Activated T-cell treated with anti-CD3 and anti-CD28 coated beads, Interleukin-2, amount 50 U/mL, for 48 hours (primary cell): ENCODE measurements at places on chromosomes 3 and 15.
A peak's percentile ranks its signal among the peaks of the same experiment; 100 is the strongest.

DNA sequence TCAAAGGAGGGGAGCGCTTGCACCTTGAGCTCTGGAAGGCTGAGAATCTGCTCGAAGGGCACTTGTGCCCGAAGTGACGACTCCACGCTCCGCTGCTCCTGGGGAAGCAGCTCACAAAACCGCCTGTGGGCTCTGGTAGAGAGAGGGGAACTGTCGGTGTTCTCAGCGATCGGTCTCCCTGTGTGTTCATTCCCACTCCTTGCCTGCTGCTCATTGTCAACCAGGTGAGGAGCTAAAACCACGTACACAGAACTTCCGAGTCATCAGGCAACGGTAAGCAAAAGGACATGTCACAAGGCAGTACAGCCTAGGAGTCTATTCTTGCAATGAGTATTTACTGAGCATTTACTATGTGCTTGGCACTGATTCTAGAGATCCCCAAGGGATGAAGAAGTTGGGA lies 1.5 kb downstream of the CIB1 start:
- DNase-seq, result peak; percentile 39

- DNase-seq, result no peak
Observed at GRCh38 chr3:108017587-108017986, 73.2 kb downstream of the CD47 start.

- no peak for DNase-seq
Observed at GRCh38 chr3:154819491-154819890, 260.6 kb upstream of the MME start.

DNA sequence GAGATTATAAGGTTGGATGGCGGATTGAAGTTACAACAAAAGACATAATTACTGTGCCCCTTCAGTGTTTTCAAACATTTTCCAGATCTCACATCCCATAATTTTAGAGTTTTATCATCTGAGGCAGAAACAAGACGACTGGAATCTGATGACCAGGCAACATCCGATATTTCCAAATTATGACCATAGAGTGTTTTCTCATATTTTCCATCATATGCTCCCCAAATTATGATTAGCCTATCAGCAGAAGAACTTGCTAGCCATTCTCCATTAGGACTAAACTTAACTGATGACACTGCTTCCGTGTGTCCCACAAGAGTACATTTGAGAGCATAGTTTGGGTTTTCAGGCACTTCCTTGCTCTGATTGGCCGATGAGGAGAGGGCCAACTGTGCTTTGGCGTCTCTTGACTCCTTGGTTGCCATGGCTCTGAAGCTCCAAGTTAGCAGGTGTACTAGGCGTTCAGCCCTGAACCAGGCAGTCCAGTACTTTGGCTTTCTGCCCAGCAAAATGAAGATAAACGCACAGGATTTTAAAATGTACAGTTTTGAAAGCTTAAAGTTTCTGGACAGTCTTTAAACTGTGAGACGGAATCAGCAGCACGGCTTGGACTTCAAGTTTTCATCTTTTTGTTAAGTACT lies 638 bp downstream of the WDR5B start:
- DNase-seq, result peak; percentile 60

- DNase-seq, result no peak
Observed at GRCh38 chr15:90957031-90957790, 2.5 kb downstream of the RCCD1 start.

GRCh38 chr15:80611543-80612080 lies 83.5 kb upstream of the ABHD17C start:
- no peak for DNase-seq

DNA sequence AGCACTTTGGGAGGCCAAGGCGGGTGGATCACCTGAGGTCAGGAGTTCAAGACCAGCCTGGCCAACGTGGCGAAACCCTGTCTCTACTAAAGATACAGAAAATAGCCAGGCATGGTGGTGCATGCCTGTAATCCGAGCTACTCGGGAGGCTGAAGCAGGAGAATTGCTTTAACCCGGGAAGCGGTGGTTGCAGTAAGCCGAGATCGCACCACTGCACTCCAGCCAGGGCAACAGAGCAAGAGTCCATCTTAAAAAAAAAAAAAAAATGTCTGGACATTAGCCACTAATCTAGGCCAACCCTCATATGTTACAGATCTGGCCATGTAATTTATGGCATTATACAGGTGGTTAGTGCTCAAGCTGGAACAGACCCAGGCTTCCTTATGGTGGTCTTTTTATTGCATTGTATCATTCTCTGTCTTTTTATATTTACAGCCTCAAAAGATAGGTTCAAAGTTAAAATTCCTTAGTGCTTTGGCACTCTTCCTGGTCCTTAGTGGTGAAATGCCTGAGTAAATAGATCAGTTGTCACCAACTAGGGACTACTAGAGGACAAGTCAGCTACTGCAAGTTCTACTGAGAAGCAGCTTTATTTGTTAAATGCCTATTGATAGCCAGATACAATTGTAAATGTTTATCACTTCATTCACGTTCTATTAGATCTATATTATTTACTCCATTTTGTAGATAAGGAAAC lies 16.0 kb downstream of the STARD9 start:
- no peak for DNase-seq

- no peak for DNase-seq
Observed at GRCh38 chr15:46946953-46947352, 770.4 kb upstream of the SEMA6D start.

DNA sequence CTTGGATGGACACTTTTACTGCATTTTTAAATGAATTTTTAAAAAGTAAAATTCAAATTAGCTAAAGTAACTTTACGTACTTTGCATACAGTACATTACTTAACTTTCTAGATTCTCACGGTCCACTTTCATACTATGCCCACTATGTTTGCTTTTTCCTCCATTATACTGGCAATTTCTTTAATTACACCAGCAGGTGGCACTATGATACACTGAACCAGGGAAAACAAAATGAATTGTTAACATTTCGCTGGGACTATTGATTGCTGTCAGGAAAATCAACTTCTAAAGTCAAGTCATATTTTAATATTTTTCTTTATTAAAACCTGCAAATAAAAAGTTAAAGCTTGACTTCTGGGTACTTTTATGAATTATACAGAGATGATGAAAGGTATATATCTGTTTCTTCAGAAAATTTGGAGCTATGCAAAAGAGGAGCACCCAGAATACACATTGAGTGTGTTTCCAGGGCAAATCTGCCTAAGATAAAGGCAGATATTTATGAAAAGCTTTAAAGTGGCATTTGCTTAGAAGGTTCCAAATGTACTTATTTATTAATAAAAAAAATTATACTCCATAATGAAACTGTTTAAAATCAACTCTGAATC lies 21.8 kb upstream of the POU1F1 start:
- DNase-seq, result no peak

DNA sequence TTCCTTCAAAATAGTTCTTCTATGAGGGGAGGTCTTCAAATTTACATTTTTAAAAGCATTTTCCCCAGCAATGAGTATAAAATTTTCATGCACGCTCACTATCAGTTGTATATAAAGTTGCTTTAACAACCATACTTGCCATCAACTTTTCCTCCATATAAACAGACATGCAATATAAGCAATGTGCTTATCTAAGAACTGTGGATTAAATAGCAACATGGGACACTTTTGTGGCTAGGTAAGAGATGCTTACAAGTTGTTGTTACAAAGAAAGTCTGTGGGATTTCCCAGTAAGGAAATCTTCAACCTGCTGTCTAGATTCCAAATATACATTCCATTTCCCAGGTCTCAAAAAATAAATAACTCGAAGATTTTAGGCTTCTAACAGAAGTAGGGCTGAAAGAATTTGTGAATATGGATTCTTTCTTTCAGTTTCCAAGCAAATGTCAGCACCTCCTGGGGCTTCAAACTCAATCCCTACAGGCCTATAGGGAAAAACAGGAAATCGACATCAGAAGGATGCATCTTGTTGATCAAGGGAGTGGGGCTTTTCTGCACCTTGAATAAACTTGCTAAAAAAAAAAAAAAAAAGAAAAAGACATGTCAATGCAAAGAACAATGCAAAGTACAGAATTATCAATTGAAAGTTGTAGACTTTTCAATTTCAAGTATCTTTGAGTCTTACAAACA lies 16.1 kb downstream of the TNIK start:
- DNase-seq, result no peak

GRCh38 chr15:48630245-48630644 lies 15.3 kb downstream of the FBN1 start:
- no peak for DNase-seq

DNA sequence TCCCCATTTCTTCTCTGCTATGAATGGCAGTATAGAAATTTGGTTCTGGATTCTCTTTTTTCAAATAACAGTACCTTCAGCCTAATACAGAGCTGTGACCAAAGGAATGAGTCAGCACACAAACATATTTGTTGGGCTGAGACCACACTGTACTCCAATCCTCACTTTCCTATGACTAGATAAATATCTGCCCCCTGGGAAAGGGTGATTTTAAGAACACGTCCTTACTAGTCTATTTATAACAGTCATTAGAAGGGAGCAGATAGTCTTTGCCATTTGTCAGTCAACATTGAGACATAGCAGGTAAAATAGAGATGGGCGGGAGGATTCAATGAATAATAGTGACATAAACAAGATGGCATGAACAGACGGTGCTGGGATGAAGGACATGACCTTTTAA lies 461.3 kb downstream of the MCTP2 start:
- DNase-seq, result no peak

- no peak for DNase-seq
Observed at GRCh38 chr3:194931347-194931746, 245.7 kb downstream of the FAM43A start.

GRCh38 chr15:39752991-39753390 lies 29.6 kb downstream of the FSIP1 start:
- DNase-seq, result no peak

- no peak for DNase-seq
Observed at GRCh38 chr3:71057526-71057894, 526.0 kb downstream of the FOXP1 start.

DNA sequence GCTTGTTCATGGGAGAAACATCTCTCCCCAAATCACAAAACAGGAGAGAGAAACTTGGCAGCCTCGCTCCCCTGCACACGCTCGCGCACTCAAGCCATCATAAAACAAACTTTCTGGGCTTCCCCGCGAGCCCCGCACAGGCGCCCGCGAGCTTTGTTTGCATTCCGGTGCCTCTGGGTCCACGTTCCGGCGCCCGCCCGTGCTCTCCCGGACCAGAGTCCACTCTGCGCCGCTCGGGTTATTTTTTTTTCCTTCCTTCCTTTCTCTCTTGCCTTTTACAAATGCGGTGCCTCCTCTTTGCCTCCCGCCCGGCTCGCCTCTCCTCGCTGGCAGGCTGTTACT lies 363 bp downstream of the MAGI1 start:
- DNase-seq, result no peak

- no peak for DNase-seq
Observed at GRCh38 chr15:72732516-72732915, 46.5 kb downstream of the BBS4 start.

DNA sequence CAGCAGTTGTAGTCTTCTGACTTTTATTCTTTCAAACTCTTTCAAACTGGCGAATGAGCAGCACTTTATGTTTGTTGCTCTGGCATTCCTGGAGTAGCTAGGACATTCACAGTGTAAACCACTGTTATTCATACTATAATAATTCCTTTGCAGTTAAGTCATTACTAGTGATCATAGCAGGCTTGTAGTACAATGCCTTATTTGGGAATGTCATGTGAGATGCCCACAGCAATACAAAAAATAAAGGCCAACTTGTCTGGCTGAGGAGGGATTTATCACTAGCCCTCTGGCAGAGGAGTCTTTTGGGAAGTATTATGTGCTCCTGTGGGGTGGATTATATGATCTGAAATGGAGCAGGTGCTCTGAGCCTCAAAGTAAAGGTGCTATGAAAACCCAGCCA lies 197.2 kb downstream of the VGLL3 start:
- no peak for DNase-seq

- DNase-seq, result no peak
Observed at GRCh38 chr3:179072100-179072438, 460 bp upstream of the ZMAT3 start.

DNA sequence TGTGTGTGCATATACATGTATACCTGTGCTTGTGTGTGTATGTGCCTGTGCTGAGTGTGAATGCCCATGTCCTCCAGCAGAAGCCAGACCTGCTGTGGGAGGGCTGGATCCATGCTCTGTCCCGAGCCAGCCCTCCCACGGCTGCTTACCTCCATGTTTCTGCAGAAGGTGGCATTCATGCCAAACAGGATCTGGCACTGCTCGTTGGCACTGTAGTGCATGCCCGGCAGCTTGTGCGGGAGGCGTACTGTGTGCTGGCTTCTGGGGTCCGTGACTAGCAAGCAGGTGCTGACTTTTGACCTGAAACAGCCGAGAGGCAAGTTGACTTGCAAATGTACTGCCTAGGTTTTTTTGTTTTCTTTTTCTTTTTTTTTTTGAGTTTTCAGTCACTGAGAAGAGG lies 189.3 kb downstream of the ADAMTS17 start:
- DNase-seq, result no peak
